Natural killer cell (primary cell): ENCODE measurements at places on chromosomes 1 and 21.

- DNase-seq, result no peak
Measured at GRCh38 chr21:41251961-41252642, 64.5 kb upstream of the FAM3B start.

GRCh38 chr1:17869815-17870214 lies 114.7 kb downstream of the ACTL8 start:
- DNase-seq, result no peak

- DNase-seq, result no peak
Measured at GRCh38 chr1:204623894-204624361, 61.6 kb downstream of the LRRN2 start.

DNA sequence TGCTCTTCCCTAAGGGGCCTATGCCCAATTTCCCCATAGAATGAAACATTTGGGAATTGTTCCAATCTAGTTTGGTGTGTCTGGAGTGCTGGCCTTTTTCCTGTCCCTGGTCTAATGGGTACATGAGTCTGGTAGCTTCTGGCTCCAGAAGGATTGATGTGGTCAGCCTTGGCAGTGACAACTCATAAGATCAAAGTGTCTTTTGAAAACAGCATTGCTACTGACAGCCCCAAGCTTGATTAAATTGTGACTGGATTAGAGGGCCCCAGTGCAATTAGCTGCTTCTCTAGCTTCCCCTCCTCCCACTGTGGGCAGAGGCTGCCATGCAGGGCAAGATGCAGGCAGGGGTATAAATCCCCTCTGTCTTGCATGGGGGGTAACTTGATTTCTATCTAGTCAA lies 130.9 kb downstream of the UCK2 start:
- DNase-seq, result no peak

GRCh38 chr21:38273745-38274542 lies 17.2 kb downstream of the KCNJ15 start:
- no peak for DNase-seq
